Daoy (cell line): ENCODE measurements at places on chromosomes 13 and 19. TPM values are rescaled to one million over a fixed set of nuclear protein-coding genes. Genes with fewer than 3 reads are reported as not detected.

DNA sequence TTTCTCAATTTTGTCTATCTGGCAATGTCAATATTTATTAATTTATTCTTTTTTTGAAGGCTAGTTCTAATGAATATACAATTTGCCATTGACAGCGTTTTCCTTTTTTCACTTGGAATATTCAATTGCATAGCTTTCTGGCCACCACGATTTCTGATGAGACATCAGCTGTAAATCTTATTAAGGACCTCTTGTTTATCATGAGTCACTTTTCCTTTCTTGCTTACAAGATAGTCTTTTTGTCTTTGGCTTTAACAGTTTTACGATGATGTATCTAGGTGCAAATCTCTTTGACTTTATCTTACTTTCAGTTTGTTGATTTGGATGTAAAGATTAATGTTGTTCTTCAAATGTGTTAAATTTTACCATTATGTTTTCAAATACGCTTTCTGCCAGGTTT is 991.6 kb upstream of the SLC10A2 start:
- DNase-seq: no peak

- DNase-seq: no peak
These were observed 948.3 kb downstream of the SLITRK1 start for GRCh38 chr13:82934000-82934399.

DNA sequence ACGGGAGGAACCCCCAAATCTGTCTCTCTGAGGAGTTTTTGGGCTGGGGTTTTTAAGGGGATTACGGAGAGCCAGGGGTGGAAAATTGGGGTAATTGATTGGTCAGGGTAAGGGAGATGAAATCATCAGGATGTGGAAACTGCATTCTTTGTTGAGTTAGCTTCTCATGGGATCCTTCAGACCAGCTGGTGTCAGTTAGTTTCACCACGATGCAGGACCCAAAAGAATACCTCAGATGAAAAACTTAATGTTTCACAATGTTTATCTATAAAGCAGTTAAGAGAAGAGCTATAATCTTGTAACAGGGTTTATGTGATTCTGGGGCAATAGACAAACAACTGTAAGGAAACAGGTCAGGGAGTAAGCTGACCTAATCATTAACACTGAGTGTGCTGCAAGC is 230.8 kb downstream of the POU4F1 start:
- no peak for DNase-seq

DNA sequence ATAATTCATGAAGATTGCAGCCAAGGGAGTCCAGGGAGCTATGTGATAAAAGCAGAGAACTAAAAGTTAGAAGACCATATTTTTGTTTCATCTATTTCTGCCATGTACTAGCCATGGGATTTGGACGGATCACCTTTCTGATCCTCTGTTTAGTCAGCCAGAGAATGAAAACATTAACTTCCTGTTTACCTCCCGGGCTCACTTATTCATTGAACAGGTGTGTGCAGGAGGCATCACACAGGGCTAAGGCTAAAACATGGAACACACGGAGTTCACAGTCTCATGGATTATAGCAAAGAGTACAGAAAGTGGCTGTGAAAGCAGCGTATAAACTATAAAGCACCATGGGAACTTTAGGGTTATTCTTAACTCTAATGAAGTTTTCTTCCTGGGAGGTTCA is 96.8 kb downstream of the GPR12 start:
- no peak for DNase-seq

DNA sequence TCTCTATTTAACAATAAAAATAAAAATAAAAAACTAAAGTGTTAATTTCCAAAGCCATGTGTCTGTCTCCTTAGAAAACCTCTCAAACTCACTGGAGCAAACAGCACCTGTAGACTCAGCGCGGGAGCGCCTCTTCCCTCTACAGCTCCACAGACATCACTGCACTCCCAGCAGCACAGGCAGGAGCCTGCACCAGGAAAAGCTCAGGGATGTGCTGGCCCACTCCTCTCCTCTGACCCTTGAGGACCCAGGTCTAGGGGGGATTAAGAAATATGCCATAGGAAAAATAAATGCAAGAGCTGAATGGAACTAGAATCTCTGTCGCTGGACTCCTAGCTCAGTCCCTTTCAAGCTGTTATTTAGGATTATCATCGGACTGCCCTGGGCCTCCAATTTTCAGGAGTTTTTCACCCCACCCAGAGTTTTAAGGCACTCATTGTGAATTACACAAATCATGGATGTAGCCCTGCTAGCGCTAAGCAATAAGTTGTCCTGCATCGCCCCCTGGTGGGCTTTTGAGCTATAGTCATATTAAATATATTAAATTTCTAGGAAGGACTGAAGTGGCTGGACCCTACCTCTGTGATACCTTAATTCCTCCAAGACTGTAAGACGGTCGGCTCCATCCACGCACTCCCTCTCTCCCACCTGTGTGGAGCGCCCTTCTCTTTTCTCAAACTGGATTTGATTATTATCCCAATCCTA is 333.9 kb downstream of the UQCRFS1 start:
- peak; percentile 69 for DNase-seq

- peak; percentile 10 for DNase-seq
These were observed 108.3 kb upstream of the RXFP2 start for GRCh38 chr13:31631071-31631470.

DNA sequence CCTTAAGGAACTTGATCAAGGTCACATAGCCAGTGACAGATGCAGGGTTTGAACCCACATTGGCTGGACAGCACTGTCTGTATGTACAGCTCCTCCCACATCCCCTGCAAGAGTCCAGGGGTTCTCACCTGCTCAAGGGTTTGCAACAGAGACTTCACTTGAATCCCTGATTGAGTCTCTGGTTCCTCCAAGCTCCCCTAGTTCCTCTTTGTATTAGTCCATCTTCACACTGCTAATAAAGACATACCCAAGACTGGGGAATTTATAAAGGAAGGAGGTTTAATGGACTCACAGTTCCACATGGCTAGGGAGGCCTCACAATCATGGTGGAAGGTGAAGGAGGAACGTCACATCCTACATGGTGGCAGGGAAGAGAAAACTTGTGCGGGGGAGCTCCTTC is 72.8 kb upstream of the CLDN10 start:
- no peak for DNase-seq

DNA sequence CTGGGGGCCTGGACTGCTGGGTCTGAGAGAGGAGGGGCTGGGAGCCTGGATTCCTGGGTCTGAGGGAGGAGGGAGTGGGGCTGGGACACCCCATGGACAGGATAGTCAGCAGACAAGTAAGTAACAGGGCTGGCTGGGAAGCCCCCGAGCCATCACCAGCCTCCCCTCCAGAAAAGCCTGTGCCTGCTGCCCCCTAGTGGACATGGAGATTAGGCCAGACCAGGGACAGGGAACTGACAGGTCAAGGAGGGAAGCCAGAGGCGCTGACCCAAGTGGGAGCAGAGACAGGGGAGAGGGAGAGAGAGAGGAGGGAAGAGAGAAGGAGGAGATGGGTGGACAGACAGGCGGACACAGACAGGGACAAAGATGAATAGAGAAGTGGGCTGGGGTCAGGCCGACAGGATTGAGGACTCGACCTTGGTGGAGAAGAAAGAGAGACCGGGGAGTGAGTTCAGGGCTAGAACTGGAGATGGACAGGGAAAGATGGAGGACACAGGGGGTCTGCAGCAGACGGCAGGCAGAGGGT is 6.7 kb upstream of the ERFL start:
- DNase-seq: peak; percentile 77

DNA sequence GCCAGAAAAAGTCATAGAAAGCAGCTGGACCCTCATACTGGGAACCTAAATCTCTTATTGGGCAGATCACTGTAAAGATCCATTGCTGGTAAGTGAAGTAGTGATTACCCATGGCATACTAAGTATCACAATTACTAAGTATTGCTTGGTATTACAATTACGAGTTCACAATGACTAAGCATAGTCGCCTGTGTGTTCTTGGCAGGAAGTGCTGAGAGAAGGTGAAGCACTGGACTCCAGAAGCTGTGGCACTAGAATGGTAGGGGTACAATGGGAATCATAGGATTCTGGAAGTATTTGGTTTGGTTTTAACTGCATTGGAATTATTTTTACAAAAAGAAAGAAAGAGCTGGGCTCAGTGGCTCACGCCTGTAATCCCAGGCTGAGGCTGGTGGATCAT is 20.3 kb downstream of the LGALS16 start:
- no peak for DNase-seq

DNA sequence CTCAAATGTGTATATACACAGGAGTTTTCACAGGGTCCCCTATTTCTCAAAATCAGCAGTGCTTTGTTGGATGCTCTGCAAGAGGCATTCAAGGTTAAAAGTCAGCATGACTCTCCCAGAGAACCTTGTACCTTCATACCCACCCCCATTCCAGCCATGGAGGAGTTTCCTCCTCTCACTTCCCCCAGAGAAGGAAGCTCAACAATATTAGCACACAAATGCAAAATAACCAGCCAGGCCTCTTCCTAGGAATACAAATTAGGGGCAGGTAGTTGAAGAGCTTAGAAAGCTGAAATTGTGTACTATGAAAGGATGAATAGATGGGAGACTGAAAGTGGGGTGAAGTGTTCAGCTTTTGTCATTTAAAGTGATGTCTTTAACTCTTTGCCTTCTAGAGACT is 43.8 kb downstream of the SPRY2 start:
- DNase-seq: no peak

- DNase-seq: no peak
These were observed 65.8 kb downstream of the FREM2 start for GRCh38 chr13:38752686-38753085.

DNA sequence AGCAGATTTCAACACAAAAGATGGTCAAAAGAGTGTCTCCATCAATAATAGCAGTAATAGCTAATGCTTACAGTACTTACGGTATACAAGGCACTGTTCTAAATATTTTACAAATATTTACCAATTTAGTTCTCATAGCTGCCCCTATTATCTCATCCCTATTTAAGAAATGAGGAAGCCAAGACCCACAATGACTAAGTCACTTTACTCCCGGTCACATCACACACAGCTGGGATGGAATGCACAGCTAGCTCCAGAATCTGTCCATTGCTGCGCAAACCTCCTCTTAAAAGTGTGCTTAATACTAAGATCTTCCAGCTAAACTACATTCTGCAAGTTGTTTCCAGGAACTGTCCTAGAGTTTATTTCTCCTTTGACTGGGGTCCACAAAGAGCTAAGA is 63.4 kb downstream of the RAP2A start:
- no peak for DNase-seq

- no peak for DNase-seq
These were observed 13.3 kb downstream of the SIAH3 start for GRCh38 chr13:45838171-45838745.

- DNase-seq: no peak
These were observed 21.2 kb upstream of the MYDGF start for GRCh38 chr19:4691373-4691772.

DNA sequence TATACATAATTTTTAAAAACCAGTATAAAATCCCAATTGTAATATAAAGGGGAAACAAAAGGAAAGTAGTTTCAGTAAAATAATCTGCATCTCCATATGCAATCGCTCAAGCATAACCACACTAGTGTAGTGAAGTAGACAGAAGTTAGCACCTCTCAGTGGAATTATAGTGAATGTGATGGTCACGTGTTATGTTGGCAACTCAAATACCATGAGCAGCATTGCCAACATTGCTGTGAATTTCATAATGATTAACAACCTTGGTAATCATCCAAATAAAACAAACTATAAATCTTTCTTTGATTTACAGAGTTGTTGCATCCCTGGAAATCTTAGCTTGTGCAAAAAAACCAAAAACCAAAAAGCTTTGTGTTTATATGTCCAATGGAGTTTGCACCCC is 77.3 kb upstream of the SIAH3 start:
- no peak for DNase-seq

DNA sequence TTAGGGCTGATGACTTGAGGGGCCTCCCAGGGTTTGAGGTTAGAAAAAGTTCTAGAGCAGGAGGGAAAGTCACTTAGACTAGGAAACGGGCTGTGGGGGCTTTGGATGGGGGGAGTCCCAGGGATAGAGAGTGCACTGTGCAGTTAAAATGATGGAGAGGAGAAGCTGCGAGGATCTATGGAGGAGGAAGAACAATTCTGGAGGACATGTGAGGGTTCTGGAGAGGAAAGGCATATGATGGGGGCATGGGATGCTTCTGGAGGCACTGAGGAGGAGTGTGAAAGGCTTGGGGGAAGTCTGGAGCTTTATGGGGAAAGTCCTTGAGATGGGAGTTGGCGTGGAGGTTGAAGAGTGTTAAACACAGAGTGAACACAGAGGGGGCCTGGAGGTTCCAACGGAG is 2.2 kb downstream of the KCNC3 start:
- no peak for DNase-seq

DNA sequence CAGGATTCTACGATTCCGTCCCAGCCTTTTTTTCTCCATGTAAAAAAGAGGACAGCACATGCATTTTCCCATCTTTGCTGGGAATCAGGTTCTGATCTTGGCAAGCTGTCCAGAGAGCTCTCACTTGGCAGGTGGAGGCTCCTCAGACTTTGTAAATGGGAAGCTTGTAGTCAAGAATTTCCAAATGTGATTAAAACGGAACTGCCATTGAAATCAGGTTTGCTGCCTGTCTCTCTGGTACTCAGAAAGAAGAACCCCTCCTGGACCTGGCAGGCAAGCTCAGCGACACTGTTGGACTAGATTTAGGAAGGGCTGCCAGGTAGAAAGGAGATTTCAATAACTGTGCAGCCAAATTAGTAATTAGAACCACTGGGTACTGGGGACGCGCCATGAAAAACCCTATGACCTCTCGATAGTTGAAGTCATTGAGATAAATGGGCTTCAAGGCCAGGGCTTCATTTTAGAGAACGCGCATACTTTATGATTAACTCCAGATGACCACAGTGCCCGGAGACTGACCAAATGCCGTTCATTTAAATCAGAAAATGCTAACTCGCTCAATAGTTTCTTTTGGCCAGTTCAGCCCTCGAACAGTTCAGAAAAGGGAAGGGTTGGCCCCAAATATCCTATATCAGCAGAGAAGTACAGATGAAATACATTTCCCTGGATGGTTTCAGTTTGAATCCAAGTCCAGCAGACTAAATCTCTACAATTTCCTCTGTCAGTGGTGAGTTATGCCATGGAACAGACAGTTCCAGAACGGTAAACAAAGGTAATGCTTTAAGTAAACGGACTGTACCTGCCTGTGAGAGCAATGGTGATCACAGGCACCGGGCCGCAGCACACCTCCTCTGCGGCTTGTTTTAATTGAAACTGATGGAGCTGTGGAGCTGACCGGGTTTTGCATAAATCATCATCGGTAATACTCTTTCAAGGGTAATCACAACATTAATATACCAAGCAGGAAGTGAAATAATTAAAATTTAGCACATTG is 517.4 kb downstream of the RFC3 start:
- no peak for DNase-seq

GRCh38 chr13:75173457-75174356 is 308.3 kb downstream of the TBC1D4 start:
- DNase-seq: no peak

GRCh38 chr19:2983351-2984214 is 6.2 kb downstream of the TLE6 start:
- peak; percentile 55 for DNase-seq

Gene OR2Z1
- total RNA-seq: not detected in 2 replicates

Gene RNF225
- not detected in 2 replicates for total RNA-seq

Gene C19orf81
- total RNA-seq: 9.2 TPM in 1 of 2 replicates, not detected in the other

Gene NRTN
- total RNA-seq: 0.11 and 0.24 TPM in 2 replicates

Gene FFAR3
- not detected in 2 replicates for total RNA-seq

Gene IGFL4
- total RNA-seq: not detected in 2 replicates

Gene KLHL26
- 4.7 and 7.0 TPM in 2 replicates for total RNA-seq
